ENCODE measurements at places on chromosomes 6 and 20.

GRCh38 chr6:169454872-169455204 is 201.2 kb upstream of the THBS2 start:
- no peak for DNase-seq

GRCh38 chr20:33606118-33606771 is 55.9 kb upstream of the C20orf144 start:
- DNase-seq = no peak

GRCh38 chr6:53809691-53810090 is 14.9 kb downstream of the LRRC1 start:
- DNase-seq = no peak

GRCh38 chr20:57865266-57865665 is 155.5 kb upstream of the PMEPA1 start:
- DNase-seq = no peak
